ENCODE measurements at places on chromosomes 5 and 9.

DNA sequence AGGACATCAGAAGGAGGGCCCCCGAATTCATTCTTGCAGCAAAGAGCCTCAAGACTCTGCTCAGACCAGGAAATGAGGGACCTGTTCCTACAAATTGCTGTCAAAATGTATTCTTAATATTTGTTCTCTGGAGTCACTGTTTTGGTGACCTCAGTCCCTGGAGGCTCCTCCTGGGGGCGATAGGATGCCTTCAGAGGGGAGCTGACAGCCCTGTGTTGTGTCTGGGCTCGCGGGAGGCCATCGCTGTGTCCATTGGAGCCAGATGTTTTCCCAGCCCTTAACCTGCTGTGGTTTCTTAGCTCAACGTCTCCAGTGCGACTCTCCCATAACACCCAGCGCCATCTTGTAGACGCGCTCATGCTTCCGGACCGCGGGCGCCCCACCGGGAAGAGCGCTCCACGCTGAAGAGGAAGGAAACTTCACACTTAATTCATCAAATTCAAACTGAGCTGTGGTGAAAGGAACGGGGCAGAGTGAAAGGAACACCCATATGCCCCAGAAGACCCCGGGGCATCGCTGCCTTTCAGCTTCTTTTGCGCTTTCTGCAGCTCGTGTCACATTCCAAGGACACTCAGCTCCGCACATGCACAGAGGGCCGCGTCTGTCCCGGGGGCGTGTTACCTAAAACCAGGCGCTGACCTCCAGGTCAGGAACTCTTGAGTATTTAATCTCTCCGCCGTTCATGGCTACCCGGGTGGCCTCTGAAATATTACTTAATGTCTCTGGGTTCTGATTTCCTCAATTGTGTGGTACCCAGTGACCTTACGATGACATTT, 112.3 kb upstream of the GDNF start:
- DNase-seq, result no peak

- DNase-seq, result no peak
These were observed 2.7 kb downstream of the LCN9 start for GRCh38 chr9:135665795-135666189.

DNA sequence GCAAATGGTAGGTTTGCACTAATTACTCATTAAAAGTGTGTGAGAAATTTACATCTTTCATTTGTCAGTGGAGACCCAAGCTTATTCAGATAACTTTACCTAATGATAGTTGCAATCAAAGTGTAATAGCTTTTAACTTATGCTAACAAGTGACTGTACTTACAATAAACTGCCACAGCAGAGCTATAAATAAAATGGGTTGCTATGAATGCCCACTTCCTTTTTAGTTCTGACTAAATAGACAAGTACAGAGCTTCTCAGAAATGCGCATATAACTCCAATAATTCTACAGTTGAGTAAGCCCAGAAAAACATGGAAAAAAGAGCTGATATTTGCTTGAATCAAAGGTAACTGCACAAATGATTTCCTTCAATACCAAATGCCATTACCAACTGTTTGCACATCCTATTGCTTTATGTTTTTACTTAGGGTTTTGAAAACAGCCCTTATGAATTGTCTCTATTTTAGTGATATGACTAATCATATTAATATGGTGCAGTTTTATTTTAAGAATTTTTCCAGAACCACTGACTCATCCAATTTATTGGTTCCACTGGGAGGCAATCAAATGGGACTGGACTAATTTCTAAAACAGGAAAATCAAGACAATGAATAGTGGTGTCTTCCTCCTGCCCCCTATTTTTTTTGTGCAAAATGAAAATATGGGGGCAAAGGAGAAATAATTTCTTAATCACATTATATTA, 84.1 kb downstream of the PPP2R2B start:
- no peak for DNase-seq

GRCh38 chr9:16331031-16331430, 539.4 kb downstream of the BNC2 start:
- DNase-seq, result no peak

DNA sequence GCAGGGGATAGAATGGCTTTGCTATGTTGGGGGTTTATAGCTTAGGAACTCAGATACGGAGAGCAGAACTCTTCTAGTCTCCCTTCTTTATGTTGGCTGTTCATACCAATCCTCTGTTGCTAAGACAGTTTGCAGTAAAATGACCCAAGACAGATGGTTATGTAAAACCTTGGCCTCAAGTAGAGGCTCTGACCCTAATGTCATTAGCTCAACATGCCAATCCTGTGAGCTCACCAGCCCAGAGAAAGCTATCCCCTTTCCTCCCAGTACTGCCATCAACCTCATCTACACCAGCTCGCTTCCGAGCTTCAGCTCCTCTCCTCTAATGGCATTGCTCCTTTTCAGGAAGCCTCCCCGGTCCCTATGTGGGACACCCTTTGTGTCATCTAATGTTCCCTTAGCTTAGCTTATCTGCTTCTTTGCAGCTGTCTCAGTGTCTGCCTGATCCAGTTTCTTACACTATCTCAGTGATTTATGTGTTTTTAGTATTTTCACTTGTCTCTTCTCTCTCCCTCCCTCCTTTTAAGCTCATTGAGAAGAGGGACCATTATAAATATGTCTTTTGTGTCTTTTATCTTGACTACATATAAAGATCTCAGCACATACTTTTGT, 281.3 kb upstream of the CLINT1 start:
- no peak for DNase-seq

GRCh38 chr5:158869092-158869491, 230.6 kb downstream of the EBF1 start:
- DNase-seq, result no peak

- DNase-seq, result peak; percentile 57
These were observed 706.7 kb upstream of the PTPRD start for GRCh38 chr9:11319538-11319937.

- no peak for DNase-seq
These were observed 43.3 kb downstream of the IZUMO3 start for GRCh38 chr9:24502206-24502937.

GRCh38 chr5:6840136-6840793, 127.0 kb downstream of the TENT4A start:
- no peak for DNase-seq

GRCh38 chr9:15642369-15642962, 89.6 kb downstream of the CCDC171 start:
- DNase-seq, result peak; percentile 65

GRCh38 chr5:159698322-159698721, 218.0 kb upstream of the ADRA1B start:
- DNase-seq, result no peak

GRCh38 chr5:99176186-99176585, 247.4 kb upstream of the CHD1 start:
- DNase-seq, result no peak

- no peak for DNase-seq
These were observed 27.9 kb downstream of the BDP1 start for GRCh38 chr5:71483355-71483754.

GRCh38 chr5:118902656-118903438, 85.5 kb downstream of the DTWD2 start:
- no peak for DNase-seq

- peak; percentile 89 for DNase-seq
These were observed 60.1 kb upstream of the ZNF608 start for GRCh38 chr5:124806373-124807077.

- DNase-seq, result no peak
These were observed 19.3 kb downstream of the RAD50 start for GRCh38 chr5:132576123-132576522.

GRCh38 chr9:88355166-88355565, 33.1 kb upstream of the SPIN1 start:
- DNase-seq, result no peak

DNA sequence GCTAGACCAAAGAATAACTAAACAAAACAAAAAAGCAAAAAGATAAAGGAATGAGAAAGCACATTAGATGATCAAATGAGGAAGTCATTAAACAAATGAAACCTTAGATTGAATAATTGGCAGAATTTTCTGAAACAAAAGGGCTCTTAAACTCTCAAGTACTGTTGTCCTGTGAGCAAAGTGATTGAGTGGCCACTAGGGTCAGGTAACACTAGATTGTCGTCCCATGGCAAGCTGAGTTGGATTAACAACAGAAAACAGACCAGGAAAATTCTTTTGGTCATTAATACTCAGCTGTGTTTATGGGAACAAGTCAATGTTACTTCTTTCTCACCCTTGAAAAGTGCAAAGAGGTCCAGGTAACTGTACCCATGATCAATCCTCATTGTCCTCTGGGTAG, 81.6 kb upstream of the MRPS30 start:
- DNase-seq, result no peak

DNA sequence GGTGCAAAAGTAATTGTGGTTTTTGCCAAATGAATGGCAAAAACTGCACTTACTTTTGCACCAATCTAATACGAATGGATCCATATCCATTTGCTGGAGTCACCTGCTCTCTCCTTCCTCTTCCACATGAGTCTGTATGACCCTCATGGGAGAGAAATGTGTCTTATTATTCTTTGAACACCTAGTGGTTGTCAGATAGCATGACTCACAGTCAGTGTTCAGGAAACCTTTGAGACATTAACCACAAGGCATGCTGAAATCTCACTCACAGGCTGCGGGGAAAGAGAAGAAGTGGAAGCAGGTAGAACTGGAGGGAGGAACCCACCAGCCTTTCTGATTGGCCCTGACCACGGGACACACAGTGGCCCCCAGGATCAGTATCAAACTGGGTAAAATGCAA, 222.8 kb upstream of the KLF4 start:
- DNase-seq, result peak; percentile 34
